ENCODE measurements at places on chromosomes 12 and 14. TPM values are rescaled to one million over a fixed set of nuclear protein-coding genes. Genes with fewer than 3 reads are reported as not detected.

GRCh38 chr12:46458500-46459102 is 86.0 kb upstream of the SLC38A2 start:
- no peak for DNase-seq

DNA sequence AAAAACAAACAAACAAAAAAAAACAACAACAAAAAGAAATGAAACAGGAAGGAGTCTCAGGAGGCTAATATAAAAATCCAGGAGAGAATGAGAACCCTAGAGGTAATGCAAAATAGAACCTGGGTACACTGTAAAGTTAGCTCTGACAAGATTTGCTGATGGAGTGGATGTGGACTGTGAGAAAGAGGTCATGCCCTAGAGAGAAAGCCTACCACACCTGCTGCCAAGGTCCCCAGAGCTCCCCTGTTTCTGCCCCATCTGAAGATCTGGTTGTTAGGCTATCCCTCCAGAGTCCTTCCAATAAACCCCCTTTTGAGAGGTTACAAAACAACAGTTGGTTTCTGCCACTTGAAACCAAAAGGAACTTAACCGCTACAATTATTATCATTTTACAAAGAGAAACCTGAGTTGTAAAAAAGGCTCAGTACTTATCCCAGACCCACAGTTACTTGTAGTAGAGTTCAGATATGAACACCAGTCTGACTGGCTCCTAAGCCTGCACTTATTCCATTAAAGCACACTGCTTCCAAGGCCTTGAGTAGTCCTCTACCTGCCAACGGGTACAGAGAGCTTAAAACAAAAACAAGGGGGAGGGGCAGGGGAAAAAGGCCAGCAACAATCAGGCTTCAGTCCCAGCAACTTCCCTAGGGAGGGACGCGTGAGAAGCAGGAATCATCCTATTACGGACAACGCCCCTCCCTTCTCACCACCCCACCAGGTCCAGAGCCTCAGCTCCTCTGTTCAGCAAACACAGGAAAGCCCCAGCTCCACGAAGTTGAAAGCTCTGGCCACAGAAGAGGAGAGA is 27.7 kb downstream of the PPP1R13B start:
- DNase-seq: peak; percentile 72

DNA sequence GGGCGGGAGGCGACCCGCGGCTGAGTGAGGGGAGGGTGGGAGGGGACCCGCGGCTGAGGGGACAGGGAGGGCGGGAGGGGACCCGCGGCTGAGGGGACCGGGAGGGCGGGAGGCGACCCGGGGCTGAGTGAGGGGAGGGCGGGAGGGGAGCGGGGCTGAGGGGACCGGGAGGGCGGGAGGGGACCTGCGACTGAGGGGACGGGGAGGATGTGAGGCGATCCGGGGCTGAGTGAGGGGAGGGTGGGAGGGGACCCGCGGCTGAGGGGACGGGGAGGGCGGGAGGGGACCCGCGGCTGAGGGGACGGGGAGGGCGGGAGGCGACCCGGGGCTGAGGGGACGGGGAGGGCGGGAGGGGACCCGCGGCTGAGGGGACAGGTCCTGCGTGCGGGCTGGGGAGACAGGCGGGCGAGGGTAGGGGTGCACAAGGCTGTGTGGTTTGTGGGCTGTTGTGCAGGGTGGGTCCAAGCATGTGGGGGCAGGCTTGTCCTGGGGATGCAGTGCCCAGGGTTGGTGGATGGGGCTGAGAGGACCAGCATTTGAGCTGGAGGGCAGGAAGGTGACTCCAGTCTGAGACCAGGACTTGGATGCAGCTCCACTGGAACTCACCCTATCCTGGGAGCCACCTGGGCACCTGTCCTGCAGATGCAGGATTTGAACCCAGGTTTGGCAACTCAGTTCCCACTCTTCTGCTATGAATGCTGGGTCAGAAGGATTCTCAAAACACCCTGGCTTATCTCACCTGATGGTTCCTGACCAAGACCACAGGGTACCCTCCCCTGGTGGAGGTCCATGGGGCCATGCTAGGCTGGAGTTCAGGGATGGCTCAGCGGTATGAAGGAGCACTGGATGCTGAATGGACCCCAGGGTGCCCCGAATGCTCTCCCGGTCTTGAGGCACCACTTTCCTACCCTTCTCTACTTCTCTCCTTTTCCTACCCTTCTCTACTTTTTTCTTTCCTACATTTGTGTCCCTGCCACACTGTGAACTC is 9.4 kb downstream of the PLD4 start:
- DNase-seq: peak; percentile 22

DNA sequence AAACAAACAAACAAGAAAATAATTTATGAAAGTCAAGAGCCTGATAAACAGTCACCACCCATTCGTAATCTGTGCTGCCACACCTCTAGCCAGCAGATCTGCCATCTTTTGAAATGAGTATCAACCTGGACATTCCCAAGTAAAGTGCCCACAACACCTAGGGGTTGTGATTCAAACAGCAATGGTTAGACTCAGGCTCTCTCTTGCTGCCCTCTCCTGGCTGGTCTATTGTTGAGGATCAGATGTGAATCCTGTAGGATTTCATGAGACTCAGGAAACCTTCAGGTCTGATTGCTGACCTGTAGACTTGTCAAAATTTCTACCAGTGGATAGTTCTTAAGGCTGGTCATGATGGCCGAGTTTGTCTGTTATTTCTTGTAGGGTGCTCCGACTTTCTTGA is 26.8 kb downstream of the DGLUCY start:
- DNase-seq: no peak

- peak; percentile 1 for DNase-seq
Observed at GRCh38 chr12:123033392-123034021, 53.0 kb downstream of the ARL6IP4 start.

- DNase-seq: no peak
Observed at GRCh38 chr14:77248666-77249065, 22.3 kb downstream of the NGB start.

- no peak for DNase-seq
Observed at GRCh38 chr12:50082644-50083043, 2.5 kb upstream of the SMARCD1 start.

GRCh38 chr12:108649669-108650068 is 16.0 kb upstream of the SELPLG start:
- no peak for DNase-seq

- DNase-seq: no peak
Observed at GRCh38 chr14:65002586-65003210, 16.0 kb downstream of the FNTB start.

Gene PLEKHD1
- 0.24 TPM for total RNA-seq

Gene NGB
- total RNA-seq: not detected

Gene RHOJ
- 27.1 TPM for total RNA-seq

Gene SLC8A3
- 5.9 TPM for total RNA-seq

Gene DYNLL1
- total RNA-seq: 237 TPM

All from left cardiac atrium (tissue), 4 donors.